ENCODE measurements at places on chromosomes 2 and 18.

- DNase-seq = no peak
Observed at GRCh38 chr2:56474412-56475158, 290.8 kb downstream of the CCDC85A start.

DNA sequence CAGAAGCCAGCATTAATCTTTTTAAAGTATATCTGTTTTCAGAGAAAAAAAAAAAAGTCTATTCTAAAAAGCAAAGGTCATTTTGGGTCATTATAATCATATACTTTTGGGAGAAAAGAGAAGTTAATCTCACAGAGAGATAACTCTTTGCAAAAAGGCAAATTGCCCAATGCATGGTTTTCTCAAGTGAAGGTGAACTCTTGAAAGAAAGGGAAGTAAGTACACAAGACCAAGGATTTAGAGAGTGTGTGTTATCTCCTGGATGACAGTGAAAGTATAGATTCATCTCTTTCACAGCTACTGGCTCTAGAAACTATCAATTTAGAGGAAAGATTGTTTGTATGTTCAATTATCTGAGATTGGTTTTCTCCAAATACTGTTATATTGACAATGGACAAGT, 151.4 kb downstream of the CD8B2 start:
- DNase-seq = no peak

DNA sequence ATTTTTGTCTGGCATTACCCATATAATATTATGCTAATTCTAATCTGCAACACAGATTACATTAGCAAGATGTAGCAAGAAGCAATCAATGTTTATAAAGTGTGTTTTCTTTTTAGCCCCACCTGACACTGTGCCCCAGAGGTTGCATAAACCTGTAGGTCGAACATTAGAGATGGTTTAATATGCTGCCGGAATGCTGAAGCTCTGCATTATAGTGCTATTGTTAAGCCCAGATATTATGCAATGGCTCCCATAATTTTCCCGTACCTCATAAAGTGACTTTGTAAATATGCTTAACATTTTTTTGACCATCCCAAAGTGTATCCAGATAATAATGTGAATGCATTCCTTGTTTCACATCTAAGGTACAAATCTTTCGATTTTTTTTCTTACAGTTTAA, 109.3 kb upstream of the MAP4K3 start:
- DNase-seq = no peak

- no peak for DNase-seq
Observed at GRCh38 chr2:137255990-137256389, 490.6 kb downstream of the THSD7B start.

GRCh38 chr2:39411181-39411944, 25.7 kb downstream of the MAP4K3 start:
- DNase-seq = no peak

DNA sequence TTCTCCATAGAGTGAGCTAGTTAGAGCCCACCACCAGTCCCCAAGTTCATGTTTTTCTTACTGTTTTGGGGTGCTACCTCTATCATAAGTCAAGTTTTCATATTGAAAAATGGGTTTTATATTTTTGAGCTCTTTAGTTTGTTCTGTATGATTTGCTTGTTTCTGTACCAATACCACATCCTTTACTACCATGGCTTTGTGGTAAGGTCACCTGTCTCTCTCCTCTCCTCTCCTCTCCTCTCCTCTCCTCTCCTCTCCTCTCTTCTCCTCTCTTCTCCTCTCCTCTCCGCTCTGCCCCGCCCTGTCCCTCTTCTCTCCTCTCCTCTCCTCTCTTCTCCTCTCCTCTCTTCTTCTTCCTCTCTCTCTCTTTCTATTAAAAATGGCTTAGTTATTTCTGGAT, 22.1 kb upstream of the LBH start:
- no peak for DNase-seq

- DNase-seq = no peak
Observed at GRCh38 chr2:118539290-118539689, 308.2 kb downstream of the EN1 start.

GRCh38 chr2:74778381-74779264, 55.3 kb upstream of the HK2 start:
- DNase-seq = no peak

DNA sequence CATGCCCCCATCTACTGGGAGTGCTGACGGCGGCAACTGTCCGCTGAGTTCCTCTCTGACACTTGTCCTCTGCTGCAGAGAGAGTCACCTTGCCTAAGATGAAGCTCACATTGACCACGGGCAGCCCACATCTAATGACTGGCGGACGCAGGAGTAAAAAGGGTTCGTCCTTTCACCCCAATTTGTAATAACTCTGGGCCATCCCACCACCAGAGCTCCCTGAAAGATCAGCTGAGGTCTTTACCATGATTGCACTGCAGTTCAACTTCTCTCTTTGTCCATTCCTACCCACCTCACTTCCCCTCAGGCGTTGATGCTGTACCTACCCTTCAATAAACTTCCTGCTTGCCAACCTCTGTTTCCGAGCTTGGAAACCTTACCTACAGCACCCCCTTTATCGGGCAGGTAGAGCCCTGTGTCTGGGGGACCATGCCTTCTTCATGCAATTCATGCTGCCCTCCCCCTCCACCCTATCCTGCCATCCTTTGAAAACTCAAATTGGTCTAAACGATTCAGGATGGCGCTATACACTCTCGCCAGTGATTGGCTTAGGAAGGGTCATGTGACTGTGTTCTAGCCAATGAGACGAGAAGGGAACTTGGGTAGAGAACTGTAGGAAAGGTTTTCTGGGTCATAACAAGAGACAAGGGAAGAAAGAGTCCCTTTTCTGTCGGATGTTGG, 10.3 kb upstream of the B3GNT2 start:
- no peak for DNase-seq

DNA sequence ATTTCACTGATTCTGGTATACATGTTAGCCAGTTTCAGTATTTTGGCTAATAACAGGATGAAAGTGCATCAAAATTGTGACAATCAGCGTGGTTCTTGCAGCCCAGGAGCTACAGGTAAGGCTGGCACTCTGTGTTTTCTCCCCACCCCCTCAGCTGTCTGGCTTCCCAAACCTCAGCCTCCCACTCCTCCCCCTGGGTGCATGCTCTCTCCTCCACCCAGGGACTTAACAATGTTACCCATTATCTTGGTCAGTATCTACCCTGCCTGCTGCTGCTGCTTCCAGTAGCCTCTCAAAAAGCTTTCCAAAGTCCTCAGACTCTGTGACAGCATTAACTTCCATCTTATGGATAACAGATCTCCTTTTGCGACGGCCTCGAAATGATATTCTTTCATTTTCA, 41.0 kb downstream of the TRABD2A start:
- DNase-seq = no peak

- DNase-seq = no peak
Observed at GRCh38 chr2:60391649-60392375, 161.6 kb downstream of the BCL11A start.

GRCh38 chr2:101559551-101559950, 84.6 kb upstream of the RFX8 start:
- no peak for DNase-seq

GRCh38 chr2:125746321-125747164, 909.4 kb upstream of the GYPC start:
- no peak for DNase-seq

DNA sequence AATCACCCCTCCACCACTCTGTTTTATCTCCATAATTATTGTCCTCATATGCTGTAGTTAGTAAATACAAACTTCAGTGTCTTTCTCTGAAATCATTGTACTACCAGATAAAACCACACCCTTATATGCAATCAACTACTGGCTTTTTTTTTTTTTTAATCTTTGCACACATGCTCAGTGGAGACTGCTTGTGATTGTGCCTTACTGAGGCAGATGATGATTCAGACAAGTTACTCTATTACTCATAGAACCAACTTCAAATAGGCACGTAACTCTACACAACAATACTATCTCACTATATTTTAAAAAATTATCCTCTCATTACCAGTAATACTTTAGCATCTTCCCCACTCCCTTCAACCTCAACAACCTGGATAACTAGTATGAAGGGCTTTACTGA, 1278.4 kb upstream of the PIK3C3 start:
- no peak for DNase-seq

- no peak for DNase-seq
Observed at GRCh38 chr18:8703781-8704301, 1.5 kb upstream of the MTCL1 start.

DNA sequence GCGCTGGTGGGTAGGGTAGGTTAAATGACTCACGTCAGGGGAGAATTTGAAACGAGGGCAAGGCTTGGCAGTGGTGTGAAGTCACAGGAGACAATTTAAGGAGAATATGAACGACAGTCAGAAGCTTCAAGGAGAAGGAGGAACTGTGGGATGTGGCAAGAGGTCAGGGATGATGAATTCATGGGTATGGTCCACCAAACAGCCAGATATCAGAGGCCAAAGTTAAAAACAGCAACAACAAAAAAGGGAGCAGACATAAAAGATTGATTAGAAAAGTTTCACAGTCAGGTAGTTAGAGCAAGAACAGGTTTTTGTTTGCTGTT, 1.4 kb upstream of the ZNF396 start:
- DNase-seq = no peak

DNA sequence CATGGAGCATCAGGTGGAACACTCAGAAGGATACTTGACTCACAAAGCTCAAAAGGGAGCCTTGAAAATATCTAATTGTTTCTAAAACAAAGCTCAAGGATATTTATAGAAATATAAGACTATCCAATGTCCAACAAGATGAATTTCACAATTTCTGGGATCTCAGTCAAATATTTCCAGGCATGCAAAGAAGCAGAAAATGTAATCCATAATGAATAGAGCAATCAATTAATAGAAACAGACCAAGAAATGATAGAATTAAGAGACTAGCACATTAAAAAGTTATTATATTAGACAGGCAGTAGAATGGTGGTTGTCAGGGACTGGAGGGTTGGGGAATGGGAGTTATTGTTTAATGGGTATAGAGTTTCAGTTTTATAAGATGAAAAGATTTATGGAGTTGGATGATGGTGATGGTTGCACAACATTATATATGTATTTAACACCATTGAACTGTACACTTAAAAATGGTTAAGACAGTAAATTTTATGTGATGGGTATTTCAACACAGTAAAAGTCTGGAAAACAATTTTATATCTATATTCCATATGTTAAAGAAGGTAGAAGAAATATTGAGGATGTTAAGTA, 189.9 kb upstream of the PIEZO2 start:
- no peak for DNase-seq

DNA sequence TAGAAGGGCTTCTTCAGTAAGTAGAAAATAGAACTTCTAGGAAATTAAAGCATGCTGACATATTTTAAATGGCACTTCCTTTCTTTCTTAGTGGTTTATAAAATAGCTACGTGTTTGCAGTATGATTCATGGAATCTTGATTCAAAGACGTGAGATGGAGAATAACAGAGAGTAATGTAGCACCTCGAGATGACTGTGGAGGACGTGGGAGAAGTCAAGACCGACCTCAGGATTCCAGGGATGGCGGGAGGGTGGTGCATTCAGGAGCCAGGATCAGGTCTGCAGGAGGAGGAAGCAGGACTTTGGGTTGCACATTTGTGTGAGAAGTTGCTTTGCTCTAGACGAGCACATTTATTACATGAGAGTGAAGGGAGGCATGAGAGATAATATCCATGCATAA, 56.0 kb downstream of the DCDC2C start:
- DNase-seq = no peak

- peak; percentile 75 for DNase-seq
Observed at GRCh38 chr18:2654928-2655177, 673 bp upstream of the SMCHD1 start.

- no peak for DNase-seq
Observed at GRCh38 chr2:109396202-109397180, 217.3 kb downstream of the SEPTIN10 start.

DNA sequence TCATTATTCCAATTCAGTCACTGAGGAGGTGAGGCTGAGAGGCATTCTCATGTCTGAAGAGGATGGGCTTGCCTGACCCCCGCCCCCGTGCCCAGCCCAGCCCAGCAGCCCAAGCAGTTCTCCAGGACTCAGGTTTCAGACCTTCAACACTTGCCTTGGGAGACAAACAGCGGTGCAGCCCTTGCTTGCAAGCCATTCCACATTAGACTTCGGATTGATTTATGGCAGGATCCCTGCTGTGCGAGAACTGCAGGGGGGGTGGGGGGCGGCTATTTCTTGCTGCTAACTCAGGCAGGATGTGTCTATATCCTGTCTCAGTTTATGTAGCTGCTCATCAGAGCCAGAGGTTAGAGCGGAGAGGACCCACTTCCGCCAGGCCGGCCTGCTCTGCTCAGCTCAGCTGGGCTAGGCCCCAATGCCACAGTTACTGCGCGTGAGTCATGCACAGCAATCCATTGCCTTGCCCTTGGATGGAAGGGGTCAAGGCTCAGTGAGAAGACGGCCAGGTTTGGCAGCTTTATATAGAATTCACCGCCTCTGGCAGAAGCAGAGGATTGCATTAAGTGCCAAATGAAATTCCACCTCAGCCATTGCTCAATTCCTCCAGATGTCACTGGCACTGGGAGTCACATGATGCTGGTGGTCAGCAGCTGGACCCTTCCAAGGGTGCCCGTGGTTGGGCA, 1.8 kb downstream of the GYPC start:
- DNase-seq = peak; percentile 74

GRCh38 chr2:157785866-157786662, 90.1 kb downstream of the ACVR1 start:
- no peak for DNase-seq

GRCh38 chr2:31075431-31075830, 62.8 kb downstream of the GALNT14 start:
- no peak for DNase-seq

GRCh38 chr2:221437056-221437455, 135.0 kb downstream of the EPHA4 start:
- no peak for DNase-seq

DNA sequence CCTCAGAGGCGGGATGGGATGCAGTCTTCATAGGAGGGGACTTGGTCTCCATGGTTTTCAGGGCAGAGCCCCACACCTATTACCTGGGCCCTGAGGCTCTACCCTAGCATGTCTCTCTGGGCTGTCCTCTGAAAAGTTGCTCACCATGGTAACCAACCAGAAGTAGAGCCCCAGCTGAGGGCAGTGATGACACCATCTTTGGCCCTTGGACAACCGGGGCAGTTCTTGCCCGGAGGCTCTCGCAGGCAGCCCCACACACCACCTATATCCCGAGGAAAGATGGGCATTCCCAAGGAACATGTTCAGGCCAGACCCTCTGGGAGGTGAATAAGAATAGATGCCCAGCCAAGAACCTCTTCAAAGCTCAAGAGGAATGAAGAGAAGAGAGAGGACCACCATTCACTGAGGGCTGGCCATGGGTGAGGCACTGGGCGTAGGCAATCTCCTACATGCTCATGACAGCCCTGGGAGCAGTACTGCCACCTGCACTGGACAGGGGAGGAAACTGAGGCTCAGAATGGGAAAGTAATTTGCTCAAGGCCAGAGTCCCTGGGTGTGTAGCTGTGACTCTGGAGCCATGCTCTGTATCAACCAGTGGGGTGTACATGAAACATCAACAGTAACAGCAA, 72.5 kb downstream of the HS1BP3 start:
- DNase-seq = no peak

DNA sequence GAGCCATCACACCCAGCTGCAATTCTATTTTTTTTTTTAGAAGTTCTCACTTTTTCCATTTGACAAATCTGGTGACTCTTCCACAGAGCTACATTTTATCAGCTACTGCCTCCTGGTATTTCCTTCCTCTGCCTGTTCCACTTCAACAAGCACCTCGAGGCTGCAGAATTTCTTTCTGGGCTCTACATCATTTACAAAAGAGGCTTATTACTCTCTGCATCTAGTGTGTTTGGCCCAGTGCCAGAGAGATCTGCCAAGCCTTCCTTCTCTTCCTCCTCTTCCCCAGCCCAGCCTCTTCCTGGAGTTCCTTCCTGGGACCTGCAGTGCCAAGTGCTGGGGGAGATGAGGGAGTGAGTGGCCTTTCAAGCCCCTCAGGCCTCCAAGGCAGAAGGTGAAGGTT, 119.6 kb upstream of the ITGA6 start:
- DNase-seq = no peak
